ENCODE measurements at places on chromosomes 13 and 19.
A peak's percentile ranks its signal among the peaks of the same experiment; 100 is the strongest.

GRCh38 chr19:20367811-20368294 lies 197.7 kb downstream of the ZNF737 start:
- peaks cover 19% of the 10 kb centered on the region for H3K27me3 ChIP-seq
- no peak overlapping the region for H3K27ac ChIP-seq
- no peaks in the 10 kb centered on the region for H3K36me3 ChIP-seq
- no peak for DNase-seq

GRCh38 chr13:66362485-66362884 lies 867.7 kb downstream of the PCDH9 start:
- no peaks in the 10 kb centered on the region for H3K27me3 ChIP-seq
- H3K4me1 ChIP-seq = no peaks in the 10 kb centered on the region
- H3K27ac ChIP-seq = no peak overlapping the region
- no peaks in the 10 kb centered on the region for H3K36me3 ChIP-seq

DNA sequence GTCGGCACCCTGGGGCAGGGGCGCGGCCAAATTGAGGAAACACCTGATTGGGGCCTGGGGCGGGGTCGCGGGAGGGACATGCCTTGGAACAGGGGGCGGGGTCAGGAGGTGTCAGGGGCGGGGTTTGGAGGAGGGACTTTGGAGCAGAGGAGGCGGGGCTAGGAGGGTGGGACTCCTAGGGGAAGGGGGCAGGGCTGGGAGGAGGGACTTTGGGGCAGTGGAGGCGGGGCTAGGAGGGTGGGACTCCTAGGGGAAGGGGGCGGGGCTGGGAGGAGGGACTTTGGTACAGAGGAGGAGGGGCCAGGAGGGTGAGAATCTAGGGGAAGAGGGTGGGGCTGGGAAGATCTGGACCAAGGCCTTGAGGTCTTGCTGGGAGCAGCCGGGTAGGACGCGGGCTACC lies 21.9 kb downstream of the GRIN2D start:
- peaks cover 17% of the 10 kb centered on the region for H3K27me3 ChIP-seq
- H3K4me3 ChIP-seq = peak overlapping the region; percentile 54
- peaks cover 27% of the 10 kb centered on the region for H3K4me1 ChIP-seq
- DNase-seq = peak; percentile 58

DNA sequence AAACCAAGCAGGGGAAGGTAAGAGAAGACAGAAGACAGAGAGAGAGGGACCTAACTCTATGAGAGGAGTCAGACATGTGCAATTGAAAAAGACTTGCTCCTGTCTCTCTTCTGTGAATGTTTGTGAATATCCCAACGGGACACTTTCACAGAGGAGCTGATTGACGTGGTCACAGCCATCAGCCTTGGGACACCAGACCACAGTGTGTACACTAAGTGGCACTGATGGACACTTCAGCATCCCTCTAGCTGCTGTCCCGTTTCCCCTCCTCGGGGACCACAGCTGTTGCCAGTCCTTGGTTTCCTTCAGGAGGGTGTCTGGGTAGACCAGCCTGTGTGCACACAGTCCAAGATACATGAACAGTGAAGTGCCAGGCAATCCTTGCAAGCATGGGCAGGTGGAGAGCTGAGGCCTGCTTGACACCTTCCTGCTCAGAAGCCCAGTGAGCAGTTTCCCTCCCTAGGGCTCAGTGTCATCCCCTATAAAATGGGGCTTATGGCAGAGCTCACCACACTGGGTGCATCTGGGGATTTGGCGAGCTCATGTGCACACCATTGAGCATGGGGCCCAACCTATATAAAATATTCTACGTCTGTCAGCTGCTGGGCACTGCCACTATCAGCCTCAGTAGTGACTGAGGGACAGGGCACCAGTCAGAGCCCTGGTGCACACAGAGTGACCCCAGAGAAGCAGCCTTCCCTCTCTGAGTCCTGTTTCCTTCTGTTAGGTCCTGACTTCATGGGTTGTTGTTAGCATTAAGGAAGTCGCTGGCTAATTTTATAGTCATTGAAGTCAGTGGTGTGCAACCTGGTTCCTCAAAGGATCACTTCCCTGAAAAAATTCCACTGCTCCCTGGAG lies 4.3 kb upstream of the USF2 start:
- H3K4me3 ChIP-seq = no peak overlapping the region
- peaks cover 42% of the 10 kb centered on the region for H3K4me1 ChIP-seq
- H3K27me3 ChIP-seq = no peaks in the 10 kb centered on the region

- no peaks in the 10 kb centered on the region for H3K27me3 ChIP-seq
- peaks cover 11% of the 10 kb centered on the region for H3K4me1 ChIP-seq
- no peak for DNase-seq
- H3K4me3 ChIP-seq = no peak overlapping the region
- peaks cover 15% of the 10 kb centered on the region for H3K36me3 ChIP-seq
These were observed 26.9 kb upstream of the ZNF83 start for GRCh38 chr19:52665027-52665426.

- no peak for DNase-seq
- H3K4me3 ChIP-seq = no peak overlapping the region
- no peaks in the 10 kb centered on the region for H3K36me3 ChIP-seq
- H3K27me3 ChIP-seq = no peaks in the 10 kb centered on the region
- peaks cover 33% of the 10 kb centered on the region for H3K4me1 ChIP-seq
These were observed 81.2 kb downstream of the WDFY2 start for GRCh38 chr13:51665456-51665855.

- peaks cover 7% of the 10 kb centered on the region for H3K4me1 ChIP-seq
- peaks cover 9% of the 10 kb centered on the region for H3K36me3 ChIP-seq
- no peaks in the 10 kb centered on the region for H3K27me3 ChIP-seq
These were observed 134.2 kb downstream of the MIPEP start for GRCh38 chr13:23754997-23755396.

GRCh38 chr13:75761369-75761768 lies 125.2 kb downstream of the LMO7 start:
- DNase-seq = peak; percentile 45
- peaks cover 2% of the 10 kb centered on the region for H3K36me3 ChIP-seq
- peaks cover 85% of the 10 kb centered on the region for H3K4me1 ChIP-seq
- peak overlapping the region; percentile 97 for H3K27ac ChIP-seq
- H3K4me3 ChIP-seq = peak overlapping the region; percentile 87
- H3K27me3 ChIP-seq = no peaks in the 10 kb centered on the region

DNA sequence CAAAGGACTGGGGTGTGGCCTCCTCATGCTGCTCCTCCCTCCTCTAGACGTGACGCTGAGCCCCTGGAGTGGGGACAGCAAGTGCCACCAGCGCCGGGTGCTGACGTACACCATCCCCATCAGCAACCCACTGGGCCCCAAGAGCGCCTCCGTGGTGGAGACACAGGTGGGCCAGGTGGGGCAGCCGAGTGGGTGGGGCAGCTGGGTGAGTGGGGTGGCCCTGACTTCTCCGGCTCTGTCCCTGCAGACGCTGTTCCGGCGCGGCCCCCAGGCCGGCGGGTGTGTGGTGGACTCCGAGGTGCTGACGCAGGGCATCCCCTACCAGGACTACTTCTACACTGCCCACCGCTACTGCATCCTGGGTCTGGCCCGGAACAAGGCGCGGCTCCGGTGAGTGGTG lies 11.1 kb upstream of the SCN1B start:
- H3K4me1 ChIP-seq = peaks cover 55% of the 10 kb centered on the region
- peaks cover 87% of the 10 kb centered on the region for H3K36me3 ChIP-seq
- no peak overlapping the region for H3K27ac ChIP-seq
- H3K27me3 ChIP-seq = no peaks in the 10 kb centered on the region

DNA sequence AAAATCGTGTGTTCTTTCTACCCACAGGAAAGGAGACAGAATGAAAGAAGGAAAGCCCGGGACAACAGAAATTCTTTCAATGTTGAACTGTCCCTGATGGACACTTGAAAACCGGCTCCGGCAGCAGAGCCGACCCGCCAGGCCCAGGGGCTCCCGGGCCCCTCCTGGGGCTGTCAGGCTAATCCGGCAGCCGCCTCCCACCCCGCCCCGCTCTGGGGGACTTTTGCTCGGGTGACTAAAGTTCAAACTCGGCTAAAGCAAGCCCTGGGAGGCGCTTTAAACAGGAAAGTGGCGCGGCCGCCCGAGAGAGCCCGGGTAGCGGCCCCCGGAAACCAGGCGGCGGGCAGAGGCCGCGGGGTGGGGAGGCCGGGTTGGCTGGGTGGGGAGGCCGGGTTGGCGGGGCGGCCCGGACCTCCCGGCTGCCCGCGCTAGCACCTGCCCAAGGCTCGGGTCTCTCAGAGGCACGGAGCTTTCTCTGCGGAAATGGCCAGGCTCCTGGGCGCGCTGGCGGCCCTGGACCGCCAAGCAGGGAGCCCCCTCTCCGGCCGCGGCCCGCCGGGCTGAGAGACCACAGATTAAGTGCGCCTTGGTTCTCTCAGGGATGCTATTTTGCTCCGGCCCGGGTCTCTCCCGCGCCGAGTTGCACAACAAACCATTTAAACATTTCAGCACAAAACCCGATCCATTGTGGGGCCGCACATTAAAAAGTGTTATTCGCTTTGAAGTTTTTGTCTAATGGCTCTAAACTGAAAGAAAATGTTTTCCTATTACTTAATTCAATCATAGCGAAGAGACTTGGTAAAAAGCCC lies 2.6 kb upstream of the GSX1 start:
- H3K36me3 ChIP-seq = peaks cover 4% of the 10 kb centered on the region
- peaks cover 81% of the 10 kb centered on the region for H3K27me3 ChIP-seq
- no peak overlapping the region for H3K27ac ChIP-seq
- peaks cover 38% of the 10 kb centered on the region for H3K4me1 ChIP-seq
- no peak for DNase-seq

DNA sequence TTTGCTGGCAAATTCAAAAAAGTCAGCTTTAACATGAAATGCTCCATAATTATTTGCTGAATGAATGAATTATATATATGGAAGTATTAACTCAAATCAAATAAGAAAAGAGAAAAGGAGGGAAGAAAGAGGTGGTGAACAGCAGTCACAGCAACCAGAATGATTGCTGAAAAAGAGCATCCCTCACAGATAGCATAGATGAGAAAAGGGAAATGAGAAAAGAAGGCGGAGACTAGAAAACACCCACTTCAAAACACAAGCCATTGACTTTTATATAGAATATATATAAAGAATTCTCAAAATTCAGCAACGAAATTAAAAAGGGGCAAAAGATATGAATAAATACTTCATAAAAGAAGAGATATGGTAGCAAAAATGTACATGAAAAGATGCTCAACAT lies 75.2 kb downstream of the CAB39L start:
- H3K4me3 ChIP-seq = no peak overlapping the region
- no peak overlapping the region for H3K27ac ChIP-seq
- H3K27me3 ChIP-seq = peaks cover 11% of the 10 kb centered on the region
- no peaks in the 10 kb centered on the region for H3K36me3 ChIP-seq
- peaks cover 37% of the 10 kb centered on the region for H3K4me1 ChIP-seq

- H3K4me3 ChIP-seq = no peak overlapping the region
- peak; percentile 54 for DNase-seq
- H3K4me1 ChIP-seq = peaks cover 5% of the 10 kb centered on the region
- no peaks in the 10 kb centered on the region for H3K27me3 ChIP-seq
These were observed 13.6 kb upstream of the C5AR1 start for GRCh38 chr19:47296036-47296435.

GRCh38 chr13:22196777-22197176 lies 525.9 kb downstream of the FGF9 start:
- no peak for DNase-seq
- H3K36me3 ChIP-seq = no peaks in the 10 kb centered on the region
- no peaks in the 10 kb centered on the region for H3K27me3 ChIP-seq
- no peak overlapping the region for H3K27ac ChIP-seq
- H3K4me3 ChIP-seq = no peak overlapping the region

DNA sequence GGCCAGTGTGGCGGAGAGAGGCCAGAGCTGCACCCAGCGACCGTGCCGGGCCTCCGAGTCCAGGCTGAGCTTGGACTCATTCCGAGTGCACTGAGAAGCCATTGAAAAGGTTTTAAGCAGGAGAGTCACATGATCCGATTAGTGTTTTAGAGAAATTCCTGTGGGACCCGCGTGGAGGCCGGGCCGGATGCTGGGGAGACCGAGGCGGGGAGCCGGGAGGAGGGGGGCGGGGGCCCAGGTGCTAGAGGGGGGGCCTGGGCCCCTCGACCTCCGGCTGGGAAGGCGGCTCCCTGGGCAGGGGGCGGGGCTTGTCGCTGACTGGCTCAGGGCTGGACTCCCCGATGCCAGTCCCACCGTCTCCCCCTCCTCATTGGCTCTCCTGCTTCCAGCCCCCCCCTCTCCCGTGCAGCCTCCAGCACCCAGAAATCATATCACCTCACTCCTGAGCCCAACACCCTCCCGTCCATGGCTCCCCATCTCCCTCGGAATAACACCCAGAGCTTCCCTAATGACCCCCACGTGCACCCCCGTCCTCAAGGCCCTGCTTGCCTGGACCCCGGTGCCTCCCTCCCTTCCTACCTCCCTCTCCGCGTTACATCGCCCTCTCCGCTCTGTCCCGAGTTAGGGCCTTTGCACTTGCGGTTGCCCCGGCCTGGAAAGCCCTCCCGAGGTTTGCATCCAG lies 5.2 kb upstream of the ZNF579 start:
- no peaks in the 10 kb centered on the region for H3K36me3 ChIP-seq
- H3K27ac ChIP-seq = peak overlapping the region; percentile 58
- peaks cover 46% of the 10 kb centered on the region for H3K4me1 ChIP-seq
- peak overlapping the region; percentile 92 for H3K4me3 ChIP-seq
- no peaks in the 10 kb centered on the region for H3K27me3 ChIP-seq

DNA sequence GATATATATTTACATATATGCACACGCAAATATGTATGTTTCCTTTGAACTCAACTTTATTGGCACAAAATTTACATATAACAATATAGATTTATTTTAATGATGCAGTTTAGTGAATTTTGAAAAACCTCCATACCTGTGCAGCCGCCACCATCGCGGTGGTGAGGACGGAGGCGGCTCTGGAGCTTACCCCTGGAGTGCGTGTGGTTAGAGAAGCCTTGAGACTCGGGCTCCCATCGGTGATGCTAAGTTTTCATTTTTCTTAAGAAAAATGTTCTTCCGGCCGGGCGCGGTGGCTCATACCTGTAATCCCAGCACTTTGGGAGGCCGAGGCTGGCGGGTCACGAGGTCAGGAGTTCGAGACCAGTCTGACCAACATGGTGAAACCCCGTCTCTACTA lies 31.8 kb downstream of the GJA3 start:
- no peaks in the 10 kb centered on the region for H3K4me1 ChIP-seq
- H3K36me3 ChIP-seq = no peaks in the 10 kb centered on the region
- no peak for DNase-seq
- peaks cover 8% of the 10 kb centered on the region for H3K27me3 ChIP-seq
- no peak overlapping the region for H3K27ac ChIP-seq

DNA sequence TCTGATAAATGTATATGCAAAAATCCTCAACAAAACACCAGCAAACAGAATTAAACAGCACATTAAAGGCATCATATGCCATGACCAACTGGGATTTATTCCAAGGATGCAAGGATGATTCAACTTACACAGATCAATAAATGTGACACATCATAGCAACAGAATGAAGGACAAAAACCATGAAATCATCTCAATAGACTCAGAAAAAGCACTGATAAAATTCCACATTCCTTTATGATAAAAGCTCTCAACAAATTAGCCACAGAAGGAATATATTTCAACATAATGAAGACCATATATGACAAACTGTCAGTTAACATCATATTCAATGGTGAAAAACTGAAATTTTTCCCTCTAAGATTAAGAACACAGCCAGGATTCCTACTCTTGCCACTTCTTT lies 691.6 kb downstream of the DIAPH3 start:
- H3K4me1 ChIP-seq = no peaks in the 10 kb centered on the region
- DNase-seq = no peak
- H3K27ac ChIP-seq = no peak overlapping the region
- no peak overlapping the region for H3K4me3 ChIP-seq
